Stimulated activated CD4-positive, alpha-beta T cell treated with anti-CD3 and anti-CD28 coated beads, Interleukin-15, amount 100 ng/mL, for 24 hours (primary cell): ENCODE measurements at places on chromosomes 11 and 22.

DNA sequence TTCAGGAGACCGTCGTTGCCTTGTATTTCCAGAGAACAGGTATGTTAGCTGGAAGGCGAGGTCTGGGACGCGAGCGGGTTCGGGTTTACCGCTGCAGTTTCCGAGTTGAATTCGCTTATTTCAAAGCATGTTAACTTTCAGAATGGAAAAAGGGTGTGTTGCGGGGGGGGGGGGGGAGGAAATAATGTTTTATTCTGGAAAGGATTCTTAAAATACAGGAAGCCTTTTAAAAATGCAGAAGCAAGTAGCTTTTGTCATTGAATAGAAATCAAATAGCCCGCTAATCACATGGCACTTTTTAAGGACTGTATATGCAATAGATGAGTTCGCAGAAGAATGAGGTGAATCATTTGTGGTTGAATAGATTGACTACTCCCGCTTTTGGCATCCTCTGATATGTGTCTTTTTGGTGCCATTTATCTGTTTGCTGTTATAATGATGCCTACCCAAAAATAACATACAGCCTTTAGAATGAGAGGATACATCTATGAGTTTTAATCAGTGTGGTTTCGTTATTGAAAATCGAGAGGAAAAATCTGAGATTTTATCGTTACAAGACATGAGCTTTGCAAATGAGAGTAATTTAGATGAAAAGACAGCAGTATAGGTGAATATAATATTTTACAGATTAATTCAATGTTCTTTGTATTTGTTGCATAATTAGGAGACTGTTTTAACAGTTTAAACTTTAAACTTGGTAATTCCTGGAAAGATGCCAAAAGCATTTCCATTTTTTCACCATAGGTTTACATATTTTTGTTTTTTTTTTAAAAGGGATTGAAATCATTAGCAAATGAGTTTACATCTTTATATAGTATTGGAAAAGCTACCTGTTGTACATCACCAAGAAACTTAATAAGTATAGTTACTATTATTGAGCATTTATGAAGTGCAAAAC lies 1.7 kb downstream of the PDE3B start:
- DNase-seq, result peak; percentile 52

GRCh38 chr11:11010624-11011127 lies 152.8 kb upstream of the ZBED5 start:
- no peak for DNase-seq

DNA sequence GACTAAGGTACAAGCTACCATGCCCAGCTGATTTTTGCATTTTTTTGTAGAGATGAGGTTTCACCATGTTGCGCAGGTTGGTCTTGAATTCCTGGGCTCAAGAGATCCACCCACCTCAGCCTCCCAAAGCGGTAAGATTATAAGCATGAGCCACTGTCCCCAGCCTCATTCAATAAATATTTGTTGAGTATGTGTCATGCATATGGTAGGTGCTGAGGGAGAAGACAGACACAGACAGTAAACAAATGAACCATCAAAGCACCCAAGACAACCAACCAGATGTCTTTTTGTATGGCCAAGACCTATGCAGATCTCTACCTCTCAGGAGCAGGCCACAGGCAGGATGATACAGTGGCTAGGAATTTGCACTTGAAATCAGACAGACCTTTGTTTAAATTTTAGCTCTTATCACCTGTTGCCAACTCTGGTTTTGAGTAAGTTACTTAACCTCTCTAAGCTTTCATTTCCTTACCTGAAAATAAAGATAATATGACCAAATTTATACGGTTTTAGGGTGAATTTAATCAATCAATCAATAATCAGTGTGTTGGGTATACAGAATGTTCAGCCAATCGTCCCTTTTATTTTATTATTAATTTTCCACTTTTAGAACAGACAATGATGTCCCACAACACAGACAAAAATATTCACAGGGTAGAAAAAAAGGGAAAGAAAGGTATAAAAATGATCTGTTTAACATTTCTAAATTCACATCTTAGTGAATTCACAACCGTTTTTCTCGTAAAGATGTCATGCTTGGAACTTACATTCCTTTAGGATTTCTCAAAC lies 128.2 kb downstream of the SGSM3 start:
- DNase-seq, result no peak

DNA sequence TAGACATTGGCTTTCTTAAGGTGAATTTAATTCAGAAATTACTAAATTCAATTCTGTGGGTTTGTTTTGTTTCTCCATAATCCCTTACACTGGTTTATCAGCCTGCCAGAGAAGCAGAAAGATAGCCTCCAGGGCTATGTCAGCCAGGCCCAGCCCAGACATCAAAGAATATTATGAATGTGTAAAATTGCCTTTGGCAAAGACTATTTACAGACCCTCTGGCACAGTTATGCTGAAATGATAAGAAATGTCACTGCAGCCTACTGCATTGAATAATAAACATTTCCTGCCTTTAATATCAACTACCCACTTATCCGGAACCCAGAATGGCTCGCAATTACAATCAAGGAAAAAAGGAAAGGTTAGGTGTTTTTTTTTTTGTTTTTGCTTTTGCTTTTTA lies 562.5 kb upstream of the LRRC4C start:
- DNase-seq, result no peak

DNA sequence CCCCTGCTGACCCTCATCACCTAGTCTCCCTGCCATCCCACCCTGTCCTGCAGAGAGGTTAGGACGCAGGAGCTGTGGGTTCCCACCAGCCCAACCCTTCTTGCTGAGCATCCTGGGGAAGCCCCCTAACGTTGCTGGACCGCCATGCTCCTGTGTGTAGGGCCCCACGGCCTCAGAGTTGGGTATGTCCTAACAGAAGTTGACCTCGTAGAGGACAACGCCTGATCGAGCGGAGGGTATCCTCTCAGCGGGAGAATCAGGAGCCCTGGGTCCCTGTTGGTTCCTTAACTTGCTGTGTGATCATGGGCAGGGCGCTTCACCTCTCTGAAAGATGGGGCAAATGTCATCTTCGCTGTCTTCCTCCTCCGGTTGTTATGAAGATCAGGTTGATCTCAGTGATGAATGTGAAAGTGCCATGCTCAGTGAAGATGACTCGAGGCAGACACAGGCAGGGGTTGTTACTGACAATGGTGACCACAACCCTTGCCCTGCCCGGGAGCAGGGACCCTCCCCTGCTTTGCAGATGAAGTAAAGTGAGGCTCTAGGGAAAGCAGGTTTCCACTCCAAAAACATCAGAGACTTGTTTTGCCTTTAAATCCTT lies 19.3 kb upstream of the CD5 start:
- DNase-seq, result peak; percentile 66

GRCh38 chr22:23178512-23179254 lies 1.6 kb upstream of the BCR start:
- DNase-seq, result peak; percentile 71

DNA sequence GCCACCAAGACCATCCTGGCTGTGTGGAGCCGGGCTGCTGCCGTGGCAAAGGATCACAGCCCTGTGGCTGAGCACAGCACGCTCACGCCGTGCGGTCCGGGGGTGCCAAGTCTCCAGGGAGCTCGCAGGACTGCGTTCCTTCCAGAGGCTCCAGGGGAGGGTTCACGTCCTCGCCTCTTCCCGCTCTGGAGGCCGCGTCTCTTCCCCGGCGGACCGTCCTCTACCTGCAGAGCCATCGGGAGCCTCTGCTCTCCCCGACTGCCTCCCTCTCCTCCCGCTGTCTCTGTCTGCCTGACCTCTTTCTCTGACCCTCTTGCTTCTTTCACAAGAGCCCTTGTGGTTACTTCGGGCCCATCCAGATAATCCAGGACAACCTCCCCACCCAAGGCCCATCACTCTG lies 11.4 kb upstream of the MUC5AC start:
- DNase-seq, result no peak

- DNase-seq, result no peak
Observed at GRCh38 chr11:69438286-69438920, 43.1 kb upstream of the LINC01488 start.

DNA sequence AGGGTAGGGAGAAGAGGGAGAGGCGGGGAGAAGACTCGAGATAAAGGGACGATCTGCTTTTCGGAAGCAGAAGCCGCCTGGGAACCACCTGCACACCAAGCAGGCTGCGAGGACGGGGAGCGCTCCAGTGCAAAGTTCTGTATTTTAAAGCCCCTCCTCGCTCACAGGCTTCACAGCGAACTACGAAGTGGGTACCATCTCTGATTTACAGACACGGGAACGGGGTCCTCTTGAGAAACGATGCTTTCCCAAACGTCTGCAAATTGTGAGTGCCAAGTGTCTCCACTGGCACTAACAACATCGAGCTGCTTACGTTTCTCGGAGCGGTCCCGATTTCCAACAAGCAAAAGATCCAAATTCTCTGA lies 700 bp upstream of the STX3 start:
- peak; percentile 37 for DNase-seq

GRCh38 chr11:10049756-10050155 lies 244.3 kb downstream of the SBF2 start:
- no peak for DNase-seq

DNA sequence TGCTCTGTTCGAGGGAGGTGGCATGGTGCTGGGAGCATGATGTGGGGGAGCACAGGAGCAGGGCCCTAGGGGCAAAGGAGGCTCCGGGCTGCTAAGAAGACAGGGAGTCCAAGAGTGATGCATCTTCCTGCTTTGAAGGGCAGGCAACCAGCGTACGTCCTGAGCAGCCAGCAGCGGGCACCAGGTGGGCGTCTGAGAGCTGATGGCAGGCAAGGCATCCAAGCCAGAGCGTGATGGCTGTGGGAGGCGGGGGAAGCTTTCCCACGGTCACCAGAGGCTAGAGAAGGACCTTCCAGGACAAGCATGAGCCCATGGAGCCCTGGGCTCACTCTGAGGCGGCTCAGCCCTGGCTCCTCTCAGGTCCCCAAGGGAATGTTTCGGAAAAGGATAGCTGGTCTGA lies 32.2 kb downstream of the BRD1 start:
- DNase-seq, result no peak
